AG10803 (cell line): ENCODE measurements at places on chromosomes 13 and 19.

DNA sequence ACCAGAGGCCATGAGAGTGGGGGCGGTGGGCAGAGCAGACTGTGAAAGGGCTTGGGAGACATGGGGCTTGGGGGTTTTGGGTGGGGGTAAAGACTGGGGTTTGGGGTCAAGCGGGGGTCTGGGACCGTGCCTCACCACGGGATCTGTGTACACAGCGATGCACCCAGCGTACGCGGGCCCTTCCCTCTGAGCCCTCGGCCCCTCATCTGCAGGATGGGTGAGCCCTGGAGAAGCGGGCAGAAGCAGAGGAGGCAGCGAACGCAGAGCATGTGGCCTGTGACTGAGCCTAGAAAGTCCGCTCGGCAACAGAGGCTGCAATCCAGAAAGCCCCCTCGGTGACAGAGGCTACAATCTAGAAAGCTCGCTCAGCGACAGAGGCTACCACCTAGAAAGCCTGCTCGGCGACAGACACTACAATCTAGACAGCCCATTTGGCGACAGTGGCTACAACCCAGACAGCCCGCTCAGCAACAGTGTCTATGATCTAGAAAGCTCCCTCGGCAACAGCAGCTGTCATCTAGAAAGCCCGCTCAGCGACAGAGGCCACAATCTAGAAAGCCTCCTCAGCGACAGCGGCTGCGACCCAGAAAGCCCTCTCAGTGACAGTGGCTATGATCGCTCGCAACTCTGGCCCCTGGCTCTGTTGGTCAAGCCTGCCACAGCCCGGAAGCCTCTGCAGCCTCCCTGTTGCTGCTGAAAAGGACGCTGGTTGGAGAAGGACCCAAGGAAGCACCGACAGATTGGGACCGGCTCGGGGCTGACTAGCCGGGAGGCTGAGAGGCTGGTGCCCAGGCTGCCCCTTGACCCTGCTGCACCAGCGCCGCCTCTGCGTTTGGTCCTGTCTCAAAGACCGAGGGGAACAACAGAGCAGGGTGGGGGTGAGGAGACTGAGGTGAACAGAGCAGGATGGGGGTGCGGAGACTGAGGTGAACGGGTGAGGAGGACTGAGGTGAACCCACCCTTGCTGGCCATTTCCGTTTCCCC, 68.6 kb downstream of the SPACA7 start:
- DNase-seq = no peak

DNA sequence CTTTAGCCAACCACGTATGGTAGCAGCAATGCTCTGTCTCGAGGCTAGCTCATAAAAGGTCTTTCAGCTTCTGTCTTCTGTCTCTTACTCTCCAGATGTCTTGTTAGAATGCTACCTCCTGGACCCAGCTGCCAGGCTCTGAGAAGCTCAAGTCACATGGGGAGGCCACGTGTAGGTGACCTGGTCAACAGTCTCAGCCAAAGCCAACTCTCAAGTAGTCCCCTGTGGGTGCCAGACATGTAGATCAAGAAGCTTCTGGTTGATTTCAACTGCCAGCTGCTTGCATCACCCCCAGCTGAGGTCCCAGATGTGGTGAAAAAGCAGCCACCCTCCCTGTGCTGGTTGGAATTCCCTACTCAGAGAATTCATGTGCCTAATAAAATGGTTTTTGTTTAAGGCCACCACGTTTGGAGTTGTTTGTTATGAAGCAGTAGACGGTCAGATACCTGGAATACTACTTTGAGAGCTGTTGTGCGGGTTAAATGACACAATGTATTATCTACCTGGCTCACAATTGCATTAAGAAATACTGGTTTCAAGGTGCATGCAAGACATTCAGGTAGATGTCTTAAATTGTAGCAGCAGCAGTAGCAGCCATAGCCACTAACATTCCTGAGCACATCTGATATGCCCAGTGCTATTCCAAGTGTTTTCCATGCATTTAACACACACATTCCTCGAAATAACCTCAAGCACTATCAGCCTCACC, 131.0 kb upstream of the RFC3 start:
- DNase-seq = peak; percentile 26

GRCh38 chr13:64958106-64958505, 2272.0 kb downstream of the PCDH9 start:
- DNase-seq = no peak

DNA sequence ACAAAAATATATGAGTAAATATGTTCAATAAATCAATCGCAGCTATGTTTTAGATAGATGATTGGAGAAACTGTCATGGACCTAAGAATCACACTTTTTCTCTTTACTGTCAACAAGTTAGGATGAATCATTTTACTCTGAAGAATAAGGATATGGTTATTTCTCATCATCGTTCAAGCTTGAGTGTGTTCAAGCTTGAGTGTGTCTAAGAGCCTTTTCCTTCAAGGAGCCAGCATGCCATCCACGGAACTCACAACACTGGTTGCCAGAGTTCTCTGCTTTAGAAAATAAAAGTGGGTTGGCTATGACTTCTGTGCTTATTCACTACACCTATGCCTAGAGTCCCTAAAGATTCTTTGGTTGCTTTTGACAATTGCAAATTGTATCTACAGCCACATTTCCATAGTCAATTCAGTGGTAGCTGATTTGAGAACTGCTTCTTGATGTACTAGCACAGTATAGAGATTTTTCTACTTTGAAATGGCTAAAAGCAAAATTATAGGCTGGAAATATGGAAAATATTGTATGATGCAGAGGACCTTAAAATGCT, 58.1 kb upstream of the SCEL start:
- no peak for DNase-seq

DNA sequence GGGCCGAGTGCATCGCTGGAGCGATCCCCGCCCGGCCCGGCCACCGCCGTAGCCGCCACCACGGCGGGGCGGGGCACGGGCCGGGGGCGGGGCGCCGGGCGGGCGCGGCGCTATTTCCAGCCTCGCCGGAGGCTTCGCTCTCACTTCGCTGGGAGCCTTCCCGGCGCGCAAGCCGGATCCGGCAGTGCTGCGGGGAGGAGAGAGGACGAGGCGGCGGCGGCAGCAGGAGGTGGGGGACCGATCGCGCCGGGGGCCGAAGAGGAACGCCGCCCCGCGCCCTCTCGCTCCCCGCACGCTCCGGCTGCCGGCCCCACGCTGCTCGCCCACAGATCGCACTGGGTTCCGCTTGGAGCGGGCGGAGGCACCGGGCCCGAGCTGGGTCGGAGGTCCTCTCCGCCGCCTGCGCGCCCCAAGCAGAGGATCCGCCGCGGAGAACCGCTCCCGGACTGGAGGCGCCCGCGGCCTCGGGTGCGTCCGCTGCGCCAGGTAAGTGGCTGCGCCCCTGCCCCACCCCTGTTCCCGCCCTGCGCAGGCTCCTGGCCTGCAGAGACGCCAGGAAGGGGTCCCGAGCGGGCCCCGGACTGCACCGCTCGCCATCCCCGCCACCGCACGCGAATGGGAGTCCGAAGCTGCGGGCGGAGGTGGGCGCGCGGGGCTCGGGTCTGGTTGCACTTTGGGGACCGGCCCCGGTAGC, at the start of gene CHST8:
Gene CHST8 (plus strand): TSS at position 143 of the 694 bp plus-strand sequence. CDS start 67,309 bp downstream, outside the sequence.
- peak; percentile 20 for DNase-seq

GRCh38 chr19:45553464-45553863, 31.1 kb downstream of the OPA3 start:
- no peak for DNase-seq

- DNase-seq = peak; percentile 86
These were observed 23.1 kb downstream of the LYL1 start for GRCh38 chr19:13079542-13079986.

- DNase-seq = no peak
These were observed 48.5 kb downstream of the PEX11G start for GRCh38 chr19:7440188-7440975.

GRCh38 chr19:6664916-6665315, 5.0 kb downstream of the TNFSF14 start:
- no peak for DNase-seq

DNA sequence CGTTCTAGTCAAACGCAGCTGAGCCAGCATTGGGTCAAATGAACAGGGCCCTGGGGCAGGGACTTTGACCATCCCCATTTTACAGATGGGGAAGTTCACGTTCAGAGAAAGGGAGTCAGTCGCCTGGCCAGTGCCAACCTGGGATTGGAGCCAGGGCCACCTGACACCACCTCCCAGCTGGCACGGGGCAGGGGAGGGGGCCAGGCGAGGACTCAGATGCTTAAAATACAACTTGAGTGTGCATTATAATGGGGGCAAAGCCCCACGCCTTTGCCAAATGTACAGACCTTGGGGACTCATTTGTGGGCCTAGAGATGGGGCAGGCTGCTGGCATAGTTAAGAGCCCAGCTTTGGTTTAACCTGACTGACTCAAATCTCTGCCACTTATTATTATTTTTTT, 14.6 kb downstream of the PRR12 start:
- DNase-seq = no peak

GRCh38 chr19:2608602-2608922, 93.9 kb downstream of the GNG7 start:
- DNase-seq = no peak

- peak; percentile 71 for DNase-seq
These were observed 32.9 kb downstream of the TSHZ3 start for GRCh38 chr19:31316201-31316951.

DNA sequence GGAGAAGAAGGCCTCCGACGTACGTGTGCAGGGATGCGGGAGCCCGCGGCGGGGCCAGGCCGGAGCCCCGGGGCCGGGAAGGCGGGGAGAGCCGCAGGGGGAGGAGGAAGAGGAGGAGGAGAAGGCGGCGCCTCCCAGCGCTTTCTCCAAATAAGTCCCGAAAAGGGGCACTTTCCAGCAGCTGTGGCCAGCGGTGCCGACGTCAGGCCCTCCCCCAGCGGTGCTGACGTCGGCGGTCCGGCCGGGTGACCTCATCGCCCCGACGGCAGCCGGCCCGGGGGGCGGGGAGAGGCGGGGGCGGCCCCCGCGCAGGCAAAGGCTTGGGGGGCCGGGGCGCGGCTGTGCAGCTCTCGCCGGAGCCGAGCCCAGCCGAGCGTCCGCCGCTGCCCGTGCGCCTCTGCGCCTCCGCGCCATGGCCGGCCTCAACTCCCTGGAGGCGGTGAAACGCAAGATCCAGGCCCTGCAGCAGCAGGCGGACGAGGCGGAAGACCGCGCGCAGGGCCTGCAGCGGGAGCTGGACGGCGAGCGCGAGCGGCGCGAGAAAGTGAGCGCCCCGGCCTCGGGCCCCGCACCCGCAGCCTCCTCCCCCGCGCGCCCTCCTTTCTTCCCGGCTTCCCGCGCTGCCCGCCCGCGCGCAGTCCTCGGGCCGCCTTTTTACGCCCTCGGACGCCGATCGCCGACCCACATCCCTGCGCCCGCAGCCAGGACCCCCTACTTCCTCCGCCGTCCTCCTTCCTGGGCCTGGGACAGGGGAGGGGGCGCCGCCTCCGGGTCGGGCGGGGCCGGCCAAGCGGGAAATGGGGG, at the start of gene TPM4:
Gene TPM4 (plus strand): TSS at position 342 of the 804 bp plus-strand sequence. CDS start 71 bp downstream, at position 413.
- DNase-seq = peak; percentile 97

- DNase-seq = peak; percentile 68
These were observed at the start of gene NFIX for GRCh38 chr19:12994701-12995595. NFIX (plus strand) TSS chr19:12995475; CDS start chr19:12995838, 363 bp downstream.

DNA sequence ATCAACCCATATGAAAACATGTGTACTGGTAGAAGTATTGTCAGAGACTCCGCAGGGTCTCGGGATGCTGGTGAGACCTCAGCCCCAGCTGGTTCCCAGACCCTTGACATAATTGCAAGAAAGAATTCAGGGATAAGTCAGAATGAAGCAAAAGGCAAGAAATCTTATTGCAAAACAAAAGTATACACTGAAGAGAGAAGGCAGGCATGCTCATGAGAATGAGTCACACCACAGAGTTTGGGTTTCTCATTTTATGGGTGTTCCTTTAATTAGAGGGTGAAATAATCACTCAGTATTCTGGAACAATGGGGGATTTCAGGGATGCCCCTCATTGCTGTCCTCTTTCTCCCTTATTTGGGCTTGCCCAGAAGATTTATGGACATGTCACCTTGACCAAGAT, 1423.8 kb upstream of the MIR17HG start:
- no peak for DNase-seq

DNA sequence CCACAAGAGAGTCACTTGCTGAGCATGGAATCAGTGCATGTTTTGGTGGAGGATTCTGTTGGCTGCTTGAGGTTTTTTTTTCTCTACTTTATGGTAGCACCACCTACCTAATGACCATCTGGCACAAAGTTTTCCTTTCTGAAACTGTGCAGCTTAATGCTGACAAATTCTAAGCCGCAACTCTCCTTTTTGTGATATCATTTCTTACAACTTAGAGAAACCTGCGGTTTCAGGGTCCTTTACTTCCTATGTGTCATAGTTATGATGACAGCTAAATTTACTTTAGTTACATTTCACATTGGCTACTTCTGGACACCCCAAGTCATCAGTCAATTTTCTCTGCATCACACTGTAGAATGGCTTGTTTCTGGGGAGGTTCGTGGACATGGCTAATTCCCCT, 115.4 kb upstream of the TMTC4 start:
- DNase-seq = no peak

GRCh38 chr13:114141261-114141996, 9.0 kb upstream of the RASA3 start:
- DNase-seq = no peak

GRCh38 chr19:12801466-12802266, at the start of the genes PRDX2 and THSD8:
PRDX2 (minus strand) TSS chr19:12801800; CDS start chr19:12801261, 539 bp downstream.
THSD8 (plus strand) TSS chr19:12802069; CDS start chr19:12802072, 3 bp downstream.
- peak; percentile 63 for DNase-seq

DNA sequence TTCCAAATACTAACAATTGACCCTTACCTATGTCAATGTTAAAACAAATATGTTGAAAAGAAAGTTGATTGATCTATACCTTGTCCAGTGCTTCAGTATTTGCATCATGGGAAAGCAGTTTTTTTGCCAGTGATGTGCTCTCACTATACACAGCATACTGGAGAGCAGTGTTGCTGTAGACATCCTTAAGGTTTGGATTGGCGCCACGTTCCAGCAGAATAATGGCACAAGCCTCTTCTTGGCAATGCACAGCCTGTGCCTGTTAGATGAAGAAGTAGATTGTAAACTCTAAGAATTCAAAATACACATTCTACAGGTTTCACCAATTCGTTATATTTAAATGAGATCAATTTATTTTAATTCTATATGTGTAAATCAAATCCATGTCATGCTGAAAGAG, 43.9 kb upstream of the C1QTNF9B start:
- DNase-seq = no peak

DNA sequence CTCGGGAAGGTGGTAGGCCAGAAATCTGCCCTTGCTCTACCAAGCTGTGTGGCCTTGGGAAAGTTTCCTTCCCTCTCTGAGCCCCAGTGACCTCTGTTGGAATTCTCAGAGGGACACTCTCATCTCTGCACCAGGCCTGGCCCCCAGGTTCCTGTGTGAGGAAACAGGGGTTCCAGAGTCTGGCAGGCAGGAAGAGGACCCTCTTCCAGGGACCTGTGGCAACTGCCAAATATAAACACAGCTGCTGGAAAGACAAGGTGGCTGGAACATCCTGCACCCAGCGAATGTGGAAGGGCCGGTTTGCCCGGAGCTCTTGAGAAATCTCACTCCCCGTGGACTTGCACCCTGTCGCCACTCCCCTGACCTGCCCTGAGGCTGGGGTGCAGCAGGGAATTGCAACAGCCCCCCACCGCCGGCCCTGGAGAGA, 52.8 kb downstream of the GADD45B start:
- DNase-seq = no peak
